Hypothalamus (tissue), 51 donors: ENCODE measurements at places on chromosomes 12 and 14.

DNA sequence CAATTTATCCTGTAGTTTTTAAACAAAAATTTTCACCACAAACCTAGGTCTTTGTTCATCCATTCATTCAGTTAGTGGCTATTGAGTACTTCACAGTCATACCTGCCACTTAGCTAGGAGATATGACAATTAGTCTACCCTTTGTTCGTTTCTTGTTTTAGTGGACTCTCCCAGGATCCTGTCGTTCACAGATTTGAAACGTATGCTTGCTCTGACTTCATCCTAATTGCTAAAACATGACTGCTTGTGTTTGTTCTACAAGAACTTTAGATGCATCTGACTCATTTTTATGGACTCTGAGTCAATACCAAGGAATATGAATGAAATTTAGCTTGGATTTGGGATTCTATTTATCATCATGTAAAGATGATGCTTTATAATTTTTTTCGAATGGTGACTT, 69.5 kb downstream of the TBC1D30 start:
- no peak for DNase-seq

DNA sequence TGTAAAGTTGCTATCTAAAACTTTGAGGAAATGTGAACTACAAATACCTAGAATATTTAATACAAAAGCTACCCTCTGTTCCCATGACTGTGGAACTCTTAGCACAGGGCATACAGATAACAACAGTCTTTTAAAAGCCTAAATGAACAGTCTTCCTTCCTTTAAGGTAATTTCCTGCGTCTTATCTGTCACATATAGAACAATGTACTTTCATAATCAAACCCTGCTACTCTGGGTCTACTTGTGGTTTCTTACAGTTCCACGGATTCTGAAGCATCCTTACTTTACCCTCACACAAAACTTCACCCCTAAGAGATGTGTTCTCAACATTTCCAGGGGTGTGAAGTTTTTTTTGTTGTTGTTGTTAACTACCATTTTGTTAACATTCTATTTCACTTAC, 5.1 kb downstream of the PKP2 start:
- DNase-seq = no peak

DNA sequence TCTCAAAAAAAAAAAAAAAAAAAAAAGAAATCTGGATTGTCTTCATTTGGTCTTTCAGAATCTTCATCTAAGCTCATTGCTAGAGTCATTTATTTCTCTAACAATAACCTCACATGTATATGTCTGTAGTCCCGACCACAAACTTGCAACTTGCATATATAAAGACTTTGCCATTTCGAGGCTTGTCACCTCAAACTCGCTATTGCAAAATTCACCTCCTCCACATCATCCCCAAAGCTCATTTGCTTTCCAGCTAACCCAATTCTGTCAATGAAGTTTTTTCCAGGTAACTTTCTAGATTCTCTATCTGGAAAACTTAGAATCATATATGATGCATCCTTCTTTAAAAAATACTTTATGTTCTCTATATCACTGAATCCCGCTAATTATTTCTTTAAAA, 393.2 kb upstream of the ATXN7L3B start:
- no peak for DNase-seq

DNA sequence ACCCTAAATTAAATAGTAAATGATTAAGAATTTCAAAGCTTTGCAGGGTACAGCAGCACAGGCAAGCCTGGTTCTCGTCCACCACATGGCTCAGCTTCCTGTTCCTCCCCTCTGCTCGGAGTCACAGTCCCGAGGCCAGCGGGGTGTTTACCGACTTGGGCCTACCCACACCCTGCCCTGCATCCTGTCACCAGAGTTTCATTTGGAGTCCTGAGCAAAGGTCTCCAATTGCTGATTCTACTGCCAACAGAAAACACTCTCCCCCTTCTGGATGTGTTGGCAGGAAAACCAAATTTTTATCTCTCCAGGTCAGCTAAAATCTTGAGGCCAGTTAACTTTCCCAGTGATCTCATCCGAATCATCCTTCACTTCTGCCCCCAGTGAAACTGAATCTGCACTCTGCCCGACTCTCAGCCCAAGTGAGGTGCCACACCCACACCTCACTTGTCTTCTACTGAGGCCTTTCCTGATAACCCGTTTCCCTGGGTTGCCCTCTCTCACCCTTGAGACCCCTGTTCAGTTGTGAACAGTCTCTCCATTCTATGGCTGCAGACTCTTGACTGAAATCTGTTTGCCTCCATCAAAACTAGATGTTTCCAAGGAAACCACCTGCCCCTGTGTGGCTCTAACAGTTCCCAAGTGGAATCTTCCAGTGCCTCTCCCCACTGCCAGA, 71.2 kb downstream of the VCPKMT start:
- DNase-seq = no peak

GRCh38 chr14:85401384-85401783, 128.6 kb upstream of the FLRT2 start:
- no peak for DNase-seq

GRCh38 chr12:70557583-70558191, 79.5 kb downstream of the PTPRB start:
- DNase-seq = peak; percentile 14

DNA sequence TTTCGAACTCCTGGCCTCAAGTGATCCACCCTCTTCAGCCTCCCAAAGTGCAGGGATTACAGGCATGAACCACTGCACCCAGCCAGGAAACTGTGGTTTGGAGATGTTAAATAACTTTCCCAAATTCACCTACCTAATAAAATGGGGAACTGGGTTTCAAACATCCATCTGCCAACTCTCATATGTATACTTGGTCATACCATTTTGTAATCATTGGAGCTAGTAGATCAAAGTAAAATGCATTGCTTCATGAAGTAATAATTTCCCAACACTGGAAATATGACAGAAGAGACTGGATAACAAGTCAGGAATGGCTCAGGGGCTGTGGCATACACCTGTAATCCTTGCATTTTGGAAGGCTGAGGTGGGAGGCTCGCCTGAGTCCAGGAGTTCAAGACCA, 5.3 kb upstream of the HECTD1 start:
- DNase-seq = no peak

DNA sequence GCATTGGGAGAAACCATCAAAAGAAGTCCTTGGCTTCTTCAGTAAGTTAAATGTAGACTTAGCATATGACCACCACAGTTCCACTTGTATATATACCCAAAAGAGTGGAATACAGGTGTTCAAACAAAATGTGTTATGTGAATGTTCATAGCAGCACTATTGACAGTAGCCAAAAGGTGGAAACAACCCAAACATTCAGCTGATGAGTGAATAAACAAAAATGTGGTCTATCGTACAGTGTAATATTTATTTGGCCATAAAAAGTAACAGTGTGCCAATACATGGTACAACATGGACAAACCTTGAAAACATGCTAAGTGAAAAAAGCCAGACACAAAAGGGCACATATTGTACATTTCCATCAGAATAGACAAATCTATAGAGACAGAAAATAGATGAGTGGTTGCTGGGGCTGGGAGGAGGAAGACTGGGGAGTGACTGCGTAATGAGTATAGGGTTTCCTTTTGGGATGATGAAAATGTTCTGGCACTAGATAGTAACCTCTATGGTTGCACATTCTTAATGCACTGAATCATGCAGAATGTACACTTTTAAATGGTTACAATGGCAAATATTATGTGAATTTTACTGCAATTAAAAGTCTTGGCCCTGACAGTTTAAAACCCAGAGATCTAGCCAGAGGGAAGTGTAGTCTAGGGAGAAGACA, 5.5 kb downstream of the ERP29 start:
- DNase-seq = no peak

GRCh38 chr14:93005135-93005813, 82.3 kb downstream of the CHGA start:
- no peak for DNase-seq

DNA sequence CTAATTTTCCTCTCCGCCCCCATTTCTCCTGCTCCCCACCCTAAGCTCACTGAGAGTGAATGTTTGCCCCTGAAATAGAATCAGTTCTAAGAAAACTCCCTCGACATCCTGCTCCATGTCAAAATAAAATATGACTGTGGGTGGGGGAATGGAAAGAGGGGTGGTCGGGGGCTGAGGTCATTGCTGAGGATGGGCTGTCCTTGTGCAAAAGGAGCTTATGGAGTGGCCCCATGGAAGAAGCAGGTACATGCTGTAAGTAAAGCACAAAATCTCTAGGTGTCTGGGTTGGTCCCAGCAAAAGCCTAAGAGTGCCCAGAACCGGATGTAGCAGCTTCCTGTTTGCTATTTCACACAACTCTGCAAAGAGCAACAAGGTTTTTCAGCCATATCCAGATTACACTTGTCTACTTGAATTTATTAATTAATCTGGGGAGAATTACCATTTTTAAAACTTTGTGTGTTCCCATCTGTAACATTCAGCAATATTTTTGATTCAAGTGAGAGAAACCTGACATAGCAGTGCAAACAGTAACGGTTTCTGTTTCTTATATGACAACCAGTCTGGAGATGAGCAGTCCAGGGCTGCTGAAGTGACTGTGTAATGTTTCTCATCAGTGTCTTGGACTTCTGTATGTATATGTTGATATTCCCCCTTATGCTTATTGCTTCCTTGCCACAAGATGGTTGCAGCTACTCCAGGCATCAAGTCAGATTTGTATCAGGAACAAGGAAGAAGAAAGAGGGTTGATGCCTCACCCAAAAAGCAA, 40.4 kb upstream of the GZMB start:
- DNase-seq = no peak

- DNase-seq = no peak
These were observed 16.6 kb upstream of the RND1 start for GRCh38 chr12:48882315-48882687.

DNA sequence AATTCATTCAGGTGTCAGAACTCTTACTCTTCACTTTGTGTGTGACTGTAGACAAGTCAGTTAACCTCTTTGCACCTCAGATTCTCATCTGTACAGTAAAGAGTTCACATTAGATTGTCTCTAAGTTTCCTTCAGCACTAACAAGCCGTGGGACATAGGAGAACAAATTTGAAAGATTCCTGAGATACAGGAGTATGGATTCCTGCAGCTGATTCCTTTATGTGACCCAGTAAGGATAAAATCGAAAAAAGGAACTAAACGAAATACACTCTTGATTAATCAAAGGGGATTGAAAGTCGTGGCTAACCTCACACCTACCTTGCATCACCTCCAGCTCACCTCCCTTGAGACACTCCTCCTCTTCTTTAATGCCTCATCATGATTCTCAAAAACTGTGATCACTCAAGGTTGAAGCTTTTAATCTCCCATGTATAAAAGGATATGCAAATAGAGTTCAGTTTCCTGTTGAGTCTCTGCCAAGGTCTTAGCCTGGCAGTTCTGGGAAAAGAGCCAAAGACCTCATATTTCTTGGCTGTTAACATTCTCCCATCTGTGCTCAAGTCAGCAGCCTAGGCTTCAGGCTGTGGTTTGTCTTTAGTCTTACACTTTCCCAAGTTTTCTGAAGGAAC, 156.6 kb downstream of the DAD1 start:
- DNase-seq = peak; percentile 60

GRCh38 chr12:107138990-107139389, 45.6 kb upstream of the CRY1 start:
- DNase-seq = no peak

DNA sequence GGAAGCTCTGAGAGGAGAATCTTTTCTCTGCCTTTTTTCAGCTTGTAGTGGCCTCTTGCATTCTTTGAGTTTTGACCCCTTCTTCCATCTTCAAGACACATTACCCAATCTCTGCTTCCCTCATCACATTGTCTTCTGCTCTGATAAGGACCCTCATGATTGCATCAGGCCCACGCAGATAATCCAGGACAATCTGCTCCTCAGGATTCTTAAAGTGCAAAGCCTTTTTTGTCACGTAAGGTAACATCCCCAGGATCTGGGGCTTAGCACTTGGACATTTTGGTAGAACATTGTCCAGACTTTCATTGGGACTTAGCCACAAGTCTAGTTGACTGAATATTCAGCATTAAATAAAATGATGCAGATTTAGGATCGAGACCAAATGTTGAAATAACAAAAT, 521.2 kb downstream of the RMST start:
- no peak for DNase-seq

GRCh38 chr12:89217472-89217871, 134.8 kb downstream of the DUSP6 start:
- DNase-seq = no peak

DNA sequence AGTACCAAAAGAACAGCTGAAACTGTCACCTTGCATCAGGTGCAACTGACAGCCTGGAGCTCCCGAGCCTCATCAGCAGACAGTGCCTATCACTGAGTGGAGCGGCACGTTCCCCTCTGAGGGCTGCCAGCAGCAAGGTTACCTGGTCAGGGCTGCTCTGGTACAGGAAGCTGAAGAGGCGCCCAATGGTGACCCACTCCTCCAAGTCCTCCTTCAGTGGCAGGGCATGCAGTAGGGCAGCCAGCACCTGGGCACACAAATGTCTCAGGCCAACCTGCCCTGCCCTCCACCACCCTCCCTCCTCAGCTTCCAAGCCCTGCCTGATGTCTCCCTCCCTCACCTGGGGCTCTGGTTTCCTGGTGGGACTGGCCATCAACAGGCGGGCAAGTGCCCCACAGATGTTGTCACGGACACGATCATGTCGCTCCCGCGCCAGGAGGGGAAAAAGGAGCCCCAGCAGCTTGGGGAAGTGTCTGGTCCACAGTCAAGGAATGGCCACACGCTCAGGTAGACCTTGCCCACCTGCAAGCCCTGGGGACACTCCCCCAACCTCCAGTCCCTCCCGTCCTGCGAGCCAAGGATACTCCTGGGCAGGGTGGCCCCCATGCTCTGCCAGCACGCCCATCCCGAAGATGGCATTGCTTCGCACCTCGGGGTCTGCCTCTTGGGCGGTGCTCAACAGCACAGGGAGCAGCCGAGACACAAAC, 7.1 kb downstream of the IPO4 start:
- DNase-seq = no peak

DNA sequence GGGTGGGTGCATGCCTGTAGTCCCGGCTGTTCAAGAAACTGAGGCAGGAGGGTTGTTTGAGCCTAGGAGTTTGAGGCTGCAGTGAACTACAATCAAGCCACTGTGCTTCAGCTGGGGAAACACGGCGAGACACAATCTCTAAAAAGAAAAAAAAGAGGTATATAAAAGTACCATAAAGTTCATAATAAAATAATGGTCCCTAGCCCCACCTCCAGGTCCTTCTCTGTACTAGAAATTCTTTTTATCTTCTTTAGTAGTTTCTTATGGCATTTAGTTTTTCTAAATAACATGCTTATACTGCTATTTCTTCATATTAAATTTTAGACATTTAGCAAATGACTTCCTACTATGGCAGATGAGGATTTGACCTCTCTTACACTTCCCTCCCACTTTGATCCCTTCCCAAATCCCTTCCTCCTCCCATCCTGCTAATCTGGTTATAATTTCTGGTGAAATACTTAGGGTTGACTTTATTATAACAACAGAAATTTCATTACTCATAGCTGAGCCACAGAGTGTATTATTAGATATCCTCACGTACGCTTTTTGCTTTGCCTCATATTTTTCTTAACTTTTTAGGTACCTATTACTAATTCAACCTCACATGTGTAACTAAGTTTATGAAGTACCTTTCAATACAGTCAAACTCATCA, 94.7 kb downstream of the SLC41A2 start:
- DNase-seq = no peak

DNA sequence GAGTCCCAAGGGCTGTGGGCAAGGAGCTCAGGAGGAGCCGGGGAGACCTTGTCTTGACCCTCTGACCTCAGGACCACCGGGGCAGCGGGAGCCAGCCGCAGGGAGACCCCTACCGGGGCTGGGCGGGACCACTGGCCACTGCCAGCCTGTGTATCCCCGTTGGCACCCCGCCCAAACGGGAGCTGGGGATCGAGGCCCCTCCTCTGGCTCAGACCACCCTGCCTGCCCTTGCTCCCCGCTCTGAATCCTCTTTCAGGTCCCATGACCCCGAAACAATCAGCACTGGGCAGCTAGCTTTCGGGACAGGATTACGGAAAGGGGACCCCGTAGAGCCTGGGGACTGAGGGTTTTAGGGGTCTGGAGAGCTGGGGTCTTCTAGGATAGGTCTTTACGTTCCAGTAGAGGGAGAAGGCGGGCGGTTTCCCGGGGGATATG, 1.3 kb downstream of the GLI1 start:
- no peak for DNase-seq
